Stimulated activated CD8-positive, alpha-beta memory T cell treated with anti-CD3 and anti-CD28 coated beads, Interleukin-7, amount 100 ng/mL, for 1 hour (primary cell): ENCODE measurements at places on chromosomes 4 and X.

GRCh38 chr4:110344165-110344564 lies 131.8 kb upstream of the ENPEP start:
- DNase-seq = no peak

DNA sequence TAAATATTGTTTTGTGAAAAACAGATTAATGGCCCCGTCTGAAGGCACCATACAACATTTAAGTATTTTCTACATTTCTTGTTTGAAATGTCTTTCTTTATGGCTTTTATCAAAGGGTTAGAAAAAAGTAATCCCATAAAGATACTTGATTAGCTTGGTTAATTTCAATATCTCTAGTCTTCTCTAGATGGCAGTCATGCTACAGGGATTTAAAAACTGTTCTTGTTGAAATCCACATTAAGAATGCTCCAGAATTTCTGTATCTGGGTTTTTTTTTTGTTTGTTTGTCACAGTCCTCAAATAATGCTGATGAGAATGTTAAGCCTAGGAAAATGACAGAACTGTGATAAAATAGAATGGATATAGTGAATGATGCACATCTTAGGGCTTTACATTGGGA lies 109.0 kb upstream of the AADAT start:
- DNase-seq = no peak

GRCh38 chr4:146522869-146523205 lies 1.1 kb upstream of the SLC10A7 start:
- no peak for DNase-seq

GRCh38 chrX:48460606-48461005 lies 9.5 kb downstream of the SLC38A5 start:
- DNase-seq = no peak

- no peak for DNase-seq
Observed at GRCh38 chrX:17805120-17805519, 56.0 kb downstream of the RAI2 start.

DNA sequence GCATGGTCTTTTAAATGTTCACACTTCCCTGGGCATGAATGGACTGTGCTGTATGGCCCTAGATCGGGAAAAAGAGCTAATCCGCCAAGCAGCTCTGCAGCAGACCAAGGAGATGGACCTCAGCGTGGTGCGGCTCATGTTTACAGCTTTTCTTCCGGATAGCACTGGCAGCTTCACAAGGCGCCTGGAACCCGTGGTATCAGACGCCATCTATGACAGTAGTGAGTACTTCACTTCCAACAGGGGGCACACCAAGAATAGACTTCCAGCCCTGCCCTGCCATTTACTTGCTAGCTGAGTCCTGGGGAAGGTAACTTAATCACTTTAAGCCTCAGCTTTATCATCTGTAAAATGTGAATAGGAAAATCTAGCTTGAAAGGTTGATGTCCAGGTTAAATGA lies 77.7 kb downstream of the NFKB1 start:
- no peak for DNase-seq

DNA sequence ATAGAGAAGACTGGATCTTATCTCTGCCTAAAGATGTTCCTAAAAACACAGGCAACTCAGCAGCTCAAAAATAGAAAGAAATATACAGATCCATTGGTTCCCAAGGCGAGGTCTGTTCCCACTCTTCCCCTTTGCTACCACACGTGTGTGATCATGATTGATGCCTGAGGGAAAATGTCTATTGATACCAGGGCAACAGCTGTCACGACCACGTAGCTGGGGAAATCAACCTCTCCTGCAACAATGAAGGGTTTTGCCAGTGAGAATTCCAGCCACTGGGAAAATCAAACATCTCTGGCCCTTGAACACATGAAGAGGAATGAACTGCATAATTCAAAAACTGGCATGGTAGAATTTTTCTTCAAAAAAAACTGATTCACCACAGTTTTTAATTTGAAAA lies 131.0 kb upstream of the MAP3K15 start:
- DNase-seq = no peak

DNA sequence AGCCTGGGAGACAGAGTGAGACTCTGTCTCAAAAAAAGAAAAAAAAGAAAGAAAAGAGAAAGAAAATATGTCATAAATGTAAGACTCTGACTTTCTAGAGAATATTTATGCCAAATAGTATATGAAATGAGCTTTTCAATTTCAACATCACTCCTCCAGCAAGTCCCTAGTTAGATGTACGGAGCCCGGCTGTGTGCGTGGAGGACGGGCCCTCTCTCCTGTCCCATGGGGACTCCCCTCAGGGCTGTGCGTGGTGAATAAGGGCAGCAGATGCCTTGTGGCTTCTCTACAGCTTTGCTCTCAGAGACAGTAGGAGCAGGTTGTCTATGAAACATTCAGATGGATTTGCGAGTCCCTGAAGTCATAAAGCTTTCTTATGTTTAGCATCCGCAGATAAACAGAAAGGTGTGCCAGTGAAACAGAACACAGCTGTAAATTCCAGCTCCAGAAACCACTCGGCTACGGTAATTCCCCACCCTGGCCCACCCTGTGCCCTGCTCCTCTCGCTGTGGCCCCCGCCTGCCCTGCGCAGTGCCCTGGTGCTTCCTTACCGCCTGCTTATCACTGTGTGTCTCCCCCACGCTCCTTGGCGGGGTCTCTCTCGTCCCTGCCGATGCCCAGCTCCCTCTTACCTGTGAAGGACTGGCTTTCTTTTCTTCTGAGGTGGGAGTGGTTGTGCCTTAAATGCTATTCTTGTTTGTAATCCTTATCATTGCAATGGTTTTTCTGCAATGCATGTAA lies 13.9 kb upstream of the HGFAC start:
- no peak for DNase-seq

DNA sequence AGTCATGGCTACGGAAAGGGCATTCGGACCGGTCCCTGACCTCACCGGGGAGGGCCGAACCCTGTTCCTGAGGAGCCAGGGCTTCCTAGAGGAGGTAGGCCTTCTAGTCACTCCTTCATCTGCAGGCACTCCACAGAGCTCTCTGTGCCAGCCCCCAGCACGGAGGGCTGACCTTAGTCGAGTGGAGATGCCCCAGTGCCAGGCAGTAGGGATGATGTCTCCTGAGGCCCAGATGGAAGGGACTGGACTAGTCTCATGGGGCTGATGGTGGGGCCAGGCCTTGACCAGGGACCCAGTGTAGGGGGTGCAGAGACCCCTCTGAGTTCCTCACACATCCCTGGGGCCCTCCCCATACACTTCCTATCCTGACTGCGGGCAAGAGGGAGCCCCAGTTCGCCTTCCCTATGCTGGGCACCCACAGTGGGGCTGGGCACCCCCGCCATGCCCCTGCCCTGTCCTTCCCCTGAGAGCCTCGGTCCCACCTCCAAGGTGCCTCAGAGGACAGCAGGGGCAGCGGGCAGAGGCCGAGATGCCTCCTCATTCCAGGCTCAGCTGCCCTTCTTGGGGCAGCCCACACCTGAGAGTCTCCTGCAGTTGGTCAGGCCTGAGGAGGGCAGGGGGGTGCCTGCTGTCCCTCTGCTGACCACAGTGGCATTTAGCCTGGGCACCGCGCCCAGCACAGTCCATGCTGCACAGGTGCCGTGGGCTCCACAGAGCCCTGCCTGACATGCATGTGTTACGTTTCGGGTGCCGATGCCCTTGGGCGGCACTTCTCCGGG lies 1.4 kb upstream of the MSANTD1 start:
- DNase-seq = no peak

DNA sequence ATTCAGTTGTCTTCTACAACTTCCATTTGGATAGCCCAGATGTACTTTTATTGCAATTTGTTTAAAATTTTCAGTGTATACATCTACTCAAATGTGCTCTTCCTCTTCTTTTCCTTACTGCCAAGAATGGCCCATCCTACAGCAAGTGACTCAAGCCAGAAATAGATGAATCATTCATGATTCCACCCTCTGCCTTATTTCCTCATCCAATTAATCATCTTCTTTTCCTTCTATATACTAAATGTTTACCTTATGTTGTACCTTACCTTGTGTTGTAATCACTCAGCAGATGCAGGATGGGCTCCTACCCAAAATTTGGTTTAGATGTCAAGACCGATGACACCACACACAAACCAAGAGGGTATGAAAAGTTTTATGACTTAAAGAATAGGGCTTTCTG lies 437.8 kb downstream of the GRXCR1 start:
- DNase-seq = no peak
